Amygdala (tissue), 56 donors: ENCODE measurements at places on chromosomes 13 and 19.

DNA sequence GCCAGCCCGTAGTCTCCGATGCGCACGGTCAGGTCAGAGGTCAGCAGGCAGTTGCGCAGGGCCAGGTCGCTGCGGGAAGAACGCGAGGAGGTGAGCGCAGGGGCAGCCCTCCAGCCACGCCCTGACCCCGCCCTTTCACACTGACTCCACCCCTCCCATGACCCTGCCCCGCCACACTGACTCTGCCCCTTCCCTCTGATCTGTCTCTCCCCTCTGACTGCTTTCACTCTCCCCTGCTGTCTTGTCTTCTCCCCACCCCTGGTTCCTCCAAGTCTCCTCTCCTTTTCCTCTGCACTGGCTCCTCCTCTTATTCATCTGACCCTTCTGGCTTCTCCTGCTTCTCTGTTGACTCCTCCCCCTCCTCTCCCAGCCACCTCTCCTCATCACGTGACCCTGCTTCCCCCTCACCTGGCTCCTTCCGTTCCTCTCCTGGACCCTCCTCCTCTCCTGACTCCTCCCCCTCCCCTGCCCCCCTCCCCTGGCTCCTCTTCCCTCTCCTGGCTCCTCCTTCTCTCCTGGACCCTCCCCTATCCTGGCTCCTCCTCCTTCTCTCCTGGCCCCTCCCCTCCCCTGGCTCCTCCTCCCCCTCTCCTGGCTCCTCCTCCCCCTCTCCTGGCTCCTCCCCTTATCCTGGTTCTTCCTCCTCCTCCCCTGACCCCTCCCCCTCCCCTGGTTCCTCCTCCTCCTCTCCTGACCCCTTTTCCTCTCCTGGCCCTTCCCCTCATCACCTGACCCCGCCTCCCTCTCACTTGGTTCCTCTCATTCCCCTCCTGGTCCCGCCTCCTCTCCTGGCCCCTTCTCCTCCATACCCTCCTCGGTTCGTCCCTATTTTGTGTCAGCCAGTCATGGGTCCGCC lies 9.9 kb downstream of the LMTK3 start:
- DNase-seq = no peak

DNA sequence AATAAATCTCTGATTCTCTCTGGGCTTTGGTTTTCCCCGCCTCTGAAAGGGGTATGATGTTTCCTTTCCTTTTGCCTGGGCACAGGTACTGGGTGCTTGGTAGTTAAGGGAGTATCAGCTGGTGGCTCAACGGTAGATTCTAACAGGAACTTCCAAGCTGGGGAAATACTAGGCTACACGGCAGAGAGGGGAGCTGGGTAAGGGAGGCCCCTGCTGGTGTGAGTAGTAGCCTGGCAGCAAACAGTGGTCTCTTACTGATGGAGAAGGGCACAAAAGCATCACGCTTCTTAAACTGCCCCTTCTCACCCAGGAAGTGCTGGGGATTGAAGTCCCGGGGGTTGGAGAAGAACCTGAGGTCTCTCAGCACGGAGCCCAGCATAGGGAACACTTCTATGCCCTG lies 26.9 kb upstream of the CYP2A7 start:
- DNase-seq = no peak

DNA sequence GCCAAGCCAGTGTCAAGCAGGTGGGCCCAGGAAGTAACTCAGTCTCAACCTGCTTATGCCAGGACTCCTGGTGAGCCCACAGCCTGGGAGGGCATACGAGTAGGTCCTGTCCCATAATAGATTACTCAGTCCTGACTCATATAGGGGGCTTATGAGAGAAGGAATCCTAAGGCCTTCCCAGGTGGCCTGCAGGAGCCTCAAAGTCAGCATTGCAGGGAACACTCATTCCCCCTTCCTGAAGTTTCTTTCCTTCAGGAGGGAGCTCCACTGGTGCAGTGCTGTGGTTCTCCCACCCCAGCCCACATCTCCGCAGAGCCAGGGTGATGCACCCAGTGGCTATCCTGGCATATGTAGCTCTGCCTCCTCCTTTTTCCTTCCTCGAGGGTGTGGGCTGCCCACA lies 137.3 kb downstream of the ZIC5 start:
- DNase-seq = no peak

- DNase-seq = no peak
Measured at GRCh38 chr13:26822146-26822545, 61.6 kb upstream of the GPR12 start.

- DNase-seq = no peak
Measured at GRCh38 chr13:37616131-37616530, 17.6 kb upstream of the POSTN start.

- peak; percentile 64 for DNase-seq
Measured at GRCh38 chr13:57630661-57631595, 616 bp upstream of the PCDH17 start.

GRCh38 chr13:20411638-20412342 lies 113.9 kb downstream of the CRYL1 start:
- DNase-seq = no peak

GRCh38 chr13:26012995-26013394 lies 38.8 kb downstream of the SHISA2 start:
- DNase-seq = no peak

GRCh38 chr13:96958286-96958891 lies 35.9 kb downstream of the OXGR1 start:
- peak; percentile 61 for DNase-seq

- no peak for DNase-seq
Measured at GRCh38 chr13:59157181-59157580, 1006.5 kb downstream of the DIAPH3 start.

DNA sequence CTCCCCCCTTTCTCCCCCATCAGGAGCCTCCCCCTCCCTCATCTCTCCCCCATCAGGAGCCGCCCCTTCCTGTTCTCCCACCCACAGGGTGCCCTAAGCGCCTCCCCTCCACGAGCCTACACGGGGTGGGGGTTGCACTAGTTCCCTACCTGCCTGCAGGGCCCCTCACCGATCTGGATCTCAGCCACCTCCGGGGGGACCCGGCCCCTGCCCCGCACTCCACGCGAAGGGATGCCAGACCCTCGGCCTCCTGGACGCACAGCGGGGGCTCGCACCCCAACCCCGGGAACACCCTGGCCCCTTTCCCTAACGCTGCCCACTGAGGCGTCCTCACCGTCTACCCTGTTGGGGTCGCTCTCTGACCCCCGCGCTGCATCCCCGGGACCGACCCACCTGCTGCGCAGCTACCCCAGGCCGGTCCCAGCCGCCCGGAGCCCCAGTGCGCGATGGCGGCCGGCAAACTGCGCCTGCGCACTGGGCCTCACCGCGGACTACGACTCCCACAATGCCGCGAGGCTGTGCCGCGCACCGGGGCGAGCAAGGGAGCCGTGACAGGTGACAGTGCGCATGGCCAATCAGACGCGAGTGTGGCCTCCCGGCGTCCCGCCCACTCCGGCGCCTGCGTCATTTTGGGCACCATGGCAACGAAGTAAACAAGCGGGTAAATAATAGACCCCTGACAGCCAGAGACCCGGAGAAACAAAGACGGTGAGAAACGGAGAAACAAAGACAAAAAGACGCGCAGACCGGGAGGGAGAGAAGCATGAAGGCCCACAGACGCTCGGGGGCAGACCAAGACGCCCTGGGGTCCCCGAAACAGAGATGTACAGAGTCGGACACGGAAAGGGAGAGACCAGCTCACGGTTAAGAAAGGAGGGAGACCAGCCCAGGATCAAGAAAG lies at the start of gene ZSCAN18:
Gene ZSCAN18 (minus strand): TSS at position 451 of the 901 bp plus-strand sequence. CDS start 7,964 bp downstream, outside the sequence.
- peak; percentile 96 for DNase-seq

DNA sequence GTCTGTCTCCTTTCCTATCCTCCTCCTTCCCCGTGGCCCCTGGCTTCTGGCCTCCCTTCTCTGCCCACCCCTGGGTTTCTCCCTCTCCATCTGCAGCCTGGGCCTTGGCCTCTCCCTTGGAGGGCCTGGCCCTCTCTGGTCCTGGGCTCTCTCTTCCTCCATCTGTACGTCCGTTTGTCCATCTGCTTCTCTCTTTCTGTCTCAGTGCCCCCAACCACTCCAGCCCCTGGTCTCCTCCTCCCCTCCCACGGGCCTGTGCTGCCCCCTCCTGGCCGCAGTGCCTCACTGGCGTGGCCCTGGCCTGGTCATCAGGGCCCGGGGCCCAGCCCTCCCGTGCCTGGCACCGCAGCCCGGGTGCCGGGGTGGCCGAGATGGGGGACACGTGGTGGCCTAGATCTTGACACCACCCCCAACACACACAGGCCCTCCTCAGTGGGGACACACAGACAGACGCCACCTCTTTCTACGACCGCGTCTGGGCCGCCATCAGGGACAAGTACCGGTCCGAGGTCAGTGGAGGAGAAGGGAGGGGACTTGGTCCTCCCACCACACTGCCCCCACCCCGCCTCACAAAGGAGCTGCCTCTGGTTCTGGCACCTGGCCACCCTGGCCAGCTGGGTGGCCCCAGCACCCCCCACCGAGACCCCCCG lies 11.3 kb downstream of the PRKCSH start:
- DNase-seq = peak; percentile 66

- no peak for DNase-seq
Measured at GRCh38 chr13:50668691-50669271, 174.7 kb downstream of the DLEU7 start.

- DNase-seq = no peak
Measured at GRCh38 chr19:8387688-8388611, 2.2 kb upstream of the RAB11B start.

GRCh38 chr19:31539386-31539785 lies 190.2 kb upstream of the TSHZ3 start:
- DNase-seq = no peak

- no peak for DNase-seq
Measured at GRCh38 chr19:56625708-56626107, 17.3 kb upstream of the SMIM17 start.

DNA sequence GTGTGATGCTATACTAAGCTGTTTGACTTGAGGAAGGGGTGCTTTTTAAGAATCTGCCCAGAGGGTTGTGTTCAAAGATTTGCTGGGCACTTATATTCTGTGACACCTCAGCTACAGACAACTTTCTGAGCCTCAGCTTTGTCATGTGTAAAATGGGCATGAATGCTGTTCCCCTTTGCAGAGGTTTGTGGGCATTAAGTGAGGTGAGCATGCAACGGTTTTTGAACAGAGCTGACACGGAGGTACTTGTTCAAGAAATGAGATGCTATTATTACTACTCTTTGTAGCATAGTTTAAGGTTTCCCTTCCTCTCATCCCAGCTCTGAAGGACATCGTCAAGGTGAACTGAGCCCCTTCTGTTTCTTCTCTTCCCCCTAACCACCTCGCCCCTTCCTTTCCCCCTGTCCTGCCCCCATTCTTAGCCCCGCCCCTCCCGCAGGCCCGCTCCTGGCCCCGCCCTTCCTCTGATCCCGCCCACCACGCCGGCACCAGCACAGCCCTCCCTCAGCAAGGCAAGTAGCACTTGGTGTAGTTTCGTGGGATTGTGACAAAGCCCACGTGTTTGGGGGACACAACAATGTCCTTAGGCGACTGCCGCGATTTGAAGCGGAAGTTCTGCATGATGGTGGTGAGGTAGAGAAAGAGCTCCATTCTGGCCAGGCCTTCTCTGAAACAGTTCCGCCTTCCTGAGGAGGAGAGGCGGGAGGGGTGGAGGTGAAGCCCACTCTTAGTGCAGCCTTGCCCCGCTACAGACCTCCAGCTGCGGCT lies 26.1 kb upstream of the CYP2A7 start:
- DNase-seq = no peak
